Esophagus squamous epithelium (tissue), 5 donors: ENCODE measurements at places on chromosomes 1 and 21.

DNA sequence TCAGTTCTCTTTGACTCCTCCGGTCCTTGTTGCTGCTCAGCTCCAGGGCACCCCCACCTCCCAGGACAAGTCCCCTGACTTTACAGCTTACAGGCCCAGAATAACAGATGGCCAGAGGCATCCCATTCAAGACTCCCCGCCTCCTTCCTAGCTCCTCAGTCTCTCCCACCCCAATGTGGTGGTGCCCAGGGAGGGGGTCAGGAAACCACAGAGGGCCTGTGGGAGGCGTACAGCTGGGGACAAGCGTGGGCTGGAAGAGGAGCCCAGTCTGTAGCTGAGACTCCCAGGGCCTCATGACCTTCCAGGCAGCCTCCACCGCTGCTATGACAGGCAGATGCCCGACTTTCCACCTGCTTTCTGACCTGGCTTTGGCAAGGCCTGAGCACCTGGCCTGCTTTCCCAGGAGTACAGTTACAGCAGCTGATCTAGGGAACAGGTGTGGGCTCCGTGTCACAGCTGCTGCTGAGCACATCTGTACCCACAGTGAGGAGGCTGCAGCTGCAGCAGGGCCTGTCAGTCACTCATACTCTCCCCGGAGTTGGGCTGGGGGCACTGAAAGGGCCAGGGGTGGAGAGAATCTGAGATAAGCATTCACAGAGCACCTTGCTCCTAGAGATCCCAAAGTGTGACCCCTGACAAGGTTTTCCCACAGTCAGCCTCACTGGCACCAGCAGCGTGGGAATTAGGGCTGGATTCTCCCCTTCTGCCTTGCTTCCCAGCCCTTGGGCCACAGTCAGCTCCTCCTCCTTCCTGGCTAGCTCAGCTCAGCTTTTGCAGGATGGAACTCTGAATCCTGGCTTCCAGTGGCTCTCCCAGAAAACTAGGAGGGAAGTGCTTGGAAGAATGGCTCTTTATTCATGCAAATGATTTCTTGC is 7.1 kb upstream of the NAV1 start:
- DNase-seq, result no peak
- no peaks in the 10 kb centered on the region for H3K36me3 ChIP-seq
- H3K4me1 ChIP-seq, result peaks cover 33% of the 10 kb centered on the region

GRCh38 chr1:80919426-80919825 is 881.3 kb upstream of the ADGRL2 start:
- H3K36me3 ChIP-seq, result no peaks in the 10 kb centered on the region
- no peak overlapping the region for H3K27ac ChIP-seq
- no peak for DNase-seq
- H3K4me1 ChIP-seq, result no peaks in the 10 kb centered on the region

DNA sequence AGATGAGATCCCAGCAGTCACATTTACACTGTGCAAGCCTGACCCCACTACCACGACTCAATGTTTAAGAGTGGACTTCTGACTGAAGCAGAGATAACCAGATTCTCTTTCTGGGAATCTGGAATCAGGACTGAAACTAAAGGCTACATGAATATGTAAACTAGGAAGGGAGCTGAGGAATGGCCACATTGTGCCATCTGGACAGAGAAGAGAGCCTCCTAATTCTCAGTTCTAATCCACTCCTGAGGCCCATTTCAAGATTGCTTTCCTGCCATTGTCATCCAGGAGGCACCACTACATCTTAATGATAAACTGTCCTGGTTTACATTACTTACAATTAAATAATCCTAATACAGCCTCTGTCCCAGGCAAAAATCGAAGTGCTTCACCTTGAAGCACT is 6.5 kb downstream of the PAXBP1 start:
- H3K36me3 ChIP-seq, result peaks cover 75% of the 10 kb centered on the region
- DNase-seq, result no peak
- no peak overlapping the region for H3K27ac ChIP-seq
- H3K27me3 ChIP-seq, result no peaks in the 10 kb centered on the region
- H3K4me1 ChIP-seq, result peaks cover 11% of the 10 kb centered on the region

DNA sequence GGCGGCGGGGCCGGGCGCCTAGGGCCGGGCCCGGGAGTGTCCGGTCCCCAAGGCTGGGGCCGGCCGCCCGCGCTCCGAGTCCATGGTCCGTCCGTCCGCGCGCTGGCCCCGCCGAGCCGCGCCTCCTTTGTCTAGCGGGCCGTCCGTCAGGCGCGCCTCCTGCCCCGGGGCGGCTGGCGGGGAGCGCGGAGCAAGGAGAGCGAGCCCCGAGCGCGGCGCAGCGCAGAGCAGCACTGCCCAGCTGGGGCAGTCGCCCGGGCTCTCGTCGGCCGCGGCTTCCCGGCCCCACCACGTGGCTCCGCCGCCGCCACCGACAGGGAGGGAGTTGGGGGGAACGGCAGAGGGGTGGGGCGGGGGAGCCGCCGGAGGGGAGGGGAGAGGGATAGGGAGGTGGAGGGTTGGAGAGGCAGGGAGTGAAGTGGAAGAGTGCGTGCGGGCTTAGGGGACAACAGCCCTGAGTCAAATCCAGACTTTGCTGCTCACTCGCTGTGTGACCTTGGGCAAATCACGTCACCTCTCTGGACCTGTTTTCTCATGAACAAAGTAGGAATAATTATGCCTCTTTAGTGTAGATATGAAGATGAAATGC is at the start of gene NKAIN1:
NKAIN1 (minus strand) TSS at position 235 of the 589 bp plus-strand sequence. CDS start 340 bp downstream, outside the sequence.
- H3K4me1 ChIP-seq, result peaks cover 9% of the 10 kb centered on the region
- no peak within 1 kb of the TSS for H3K27ac ChIP-seq
- peak within 1 kb of the TSS; percentile 40 for H3K4me3 ChIP-seq
- H3K36me3 ChIP-seq, result no peaks in the 10 kb centered on the region
- DNase-seq, result no peak
- H3K27me3 ChIP-seq, result no peaks in the 10 kb centered on the region

DNA sequence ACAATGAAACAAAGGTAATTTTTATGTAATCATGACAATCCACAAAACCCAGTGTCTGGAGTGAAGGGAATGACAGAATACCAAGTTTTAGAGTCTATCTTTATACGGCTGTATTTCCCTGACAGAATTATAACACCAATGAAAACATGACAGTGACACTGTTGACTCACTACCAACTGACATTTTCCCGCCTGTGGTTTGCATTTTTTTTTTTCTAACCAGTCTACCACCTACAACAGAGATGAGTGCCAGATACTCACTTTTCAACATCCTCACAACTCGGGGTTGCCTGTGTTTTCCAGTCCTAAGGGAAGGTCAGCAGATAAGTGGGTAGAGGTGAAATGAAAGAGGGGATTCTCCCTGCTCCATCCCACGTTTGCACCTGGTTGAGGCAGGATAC is 118.9 kb downstream of the KCNJ6 start:
- H3K4me1 ChIP-seq, result no peaks in the 10 kb centered on the region
- H3K4me3 ChIP-seq, result no peak overlapping the region
- no peaks in the 10 kb centered on the region for H3K27me3 ChIP-seq
- DNase-seq, result no peak
- no peaks in the 10 kb centered on the region for H3K36me3 ChIP-seq
